ENCODE measurements at places on chromosomes 3 and 15. TPM values are rescaled to one million over a fixed set of nuclear protein-coding genes. Genes with fewer than 3 reads are reported as not detected.

DNA sequence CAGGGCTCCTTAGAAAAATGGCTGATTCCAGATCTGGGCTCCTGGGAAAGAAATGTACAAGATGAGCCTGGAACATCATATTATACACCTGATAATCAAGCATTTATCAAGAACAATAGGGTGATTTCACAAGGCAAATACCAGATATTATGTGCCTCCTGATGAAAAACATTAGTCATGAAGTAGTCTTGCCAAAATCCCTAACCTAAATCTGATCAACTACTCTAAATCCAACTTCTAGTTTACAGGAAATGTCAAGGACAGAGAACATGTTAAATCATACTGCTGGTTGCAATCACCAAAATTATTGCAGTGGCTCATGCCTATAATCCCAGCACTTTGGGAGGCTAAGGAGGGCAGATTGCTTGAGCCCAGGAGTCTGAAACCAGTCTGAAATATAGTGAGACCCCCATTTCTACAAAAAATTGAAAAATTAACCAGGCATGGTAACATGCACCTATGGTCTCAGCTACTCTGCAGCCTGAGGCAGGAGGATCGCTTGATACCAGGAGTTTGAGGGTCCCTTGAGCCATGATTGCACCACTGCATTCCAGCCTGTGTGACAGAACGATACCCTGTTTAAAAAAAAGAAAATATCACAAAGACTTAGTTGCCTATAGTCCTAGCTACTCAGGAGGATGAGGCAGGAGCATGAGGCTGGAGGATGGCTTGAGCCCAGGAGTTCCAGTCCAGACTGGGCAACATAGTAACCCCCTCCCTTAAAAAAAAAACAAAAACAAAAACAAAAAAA, 34.9 kb upstream of the ATP13A3 start:
- no peaks in the 10 kb centered on the region for H3K27me3 ChIP-seq
- peaks cover 9% of the 10 kb centered on the region for H3K4me1 ChIP-seq
- H3K27ac ChIP-seq, result no peak overlapping the region
- H3K4me3 ChIP-seq, result no peak overlapping the region
- H3K36me3 ChIP-seq, result no peaks in the 10 kb centered on the region
- no peak for DNase-seq

Gene EPHA6
- total RNA-seq, result 0.79 TPM

Gene MME
- total RNA-seq, result 7.1 TPM

Gene MOBP
- not detected for total RNA-seq

Gene CD200R1
- total RNA-seq, result 0.75 TPM
